Urinary bladder (tissue), 4 donors: ENCODE measurements at places on chromosomes 16 and 17. TPM values are rescaled to one million over a fixed set of nuclear protein-coding genes. Genes with fewer than 3 reads are reported as not detected.

Gene TSPAN10
- total RNA-seq, result 1.2 TPM

Gene GNAO1
- 4.7 TPM for total RNA-seq

Gene STX1B
- total RNA-seq, result 0.74 TPM

Gene KRTAP2-3
- total RNA-seq, result not detected

Gene CBLN1
- 6.8 TPM for total RNA-seq

Gene SPEM3
- not detected for total RNA-seq

Gene KRTAP1-5
- not detected for total RNA-seq

Gene TP53
- total RNA-seq, result 17.9 TPM

Gene BRD7
- total RNA-seq, result 45.9 TPM

Gene AOC2
- total RNA-seq, result 0.42 TPM

Gene DRC7
- total RNA-seq, result not detected

Gene OR3A2
- 0.42 TPM for total RNA-seq

Gene GRB7
- 2.9 TPM for total RNA-seq

Gene HASPIN
- 2.2 TPM for total RNA-seq

Gene SLC6A4
- 0.37 TPM for total RNA-seq

Gene CHST5
- not detected for total RNA-seq

Gene CX3CL1
- 2.1 TPM for total RNA-seq

Gene LGALS9B
- total RNA-seq, result not detected

Gene HAGH
- total RNA-seq, result 20.9 TPM

Gene MYH2
- total RNA-seq, result 1.7 TPM

Gene EXOC3L1
- 3.4 TPM for total RNA-seq

Gene FOXL1
- 7.8 TPM for total RNA-seq

Gene HBM
- total RNA-seq, result 14.8 TPM

Gene GALR2
- not detected for total RNA-seq

Gene TERB1
- total RNA-seq, result not detected

Gene TOM1L2
- total RNA-seq, result 33.0 TPM

Gene INCA1
- 0.42 TPM for total RNA-seq

Gene CWC25
- total RNA-seq, result 11.8 TPM

Gene UBN1
- total RNA-seq, result 14.1 TPM

Gene CORO6
- 5.2 TPM for total RNA-seq

Gene CCL7
- total RNA-seq, result not detected

Gene RARA
- 10.6 TPM for total RNA-seq

Gene SLC52A1
- 0.58 TPM for total RNA-seq

Gene RDM1
- total RNA-seq, result 1.2 TPM

Gene TRPV3
- total RNA-seq, result 5.1 TPM

Gene PIRT
- 1.9 TPM for total RNA-seq

Gene PIK3R5
- 3.1 TPM for total RNA-seq
